ENCODE measurements at places on chromosomes 5 and 9.

GRCh38 chr9:87549791-87550190 lies 52.1 kb downstream of the DAPK1 start:
- DNase-seq, result no peak

DNA sequence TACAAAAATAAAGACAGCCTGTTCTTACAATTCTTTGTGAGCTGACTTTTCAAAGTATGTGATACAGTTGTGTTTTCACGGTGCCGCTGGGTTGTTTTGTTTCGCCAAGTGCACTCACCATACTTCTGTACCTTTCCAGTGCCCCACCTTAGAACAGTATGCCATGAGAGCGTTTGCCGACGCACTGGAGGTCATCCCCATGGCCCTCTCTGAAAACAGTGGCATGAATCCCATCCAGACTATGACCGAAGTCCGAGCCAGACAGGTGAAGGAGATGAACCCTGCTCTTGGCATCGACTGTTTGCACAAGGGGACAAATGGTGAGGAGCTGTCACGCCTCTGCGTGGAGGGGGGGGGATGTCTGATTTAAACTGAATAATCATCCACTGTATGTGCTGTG lies 12.9 kb downstream of the CCT5 start:
- no peak for DNase-seq

GRCh38 chr5:143707806-143708205 lies 104.2 kb upstream of the HMHB1 start:
- peak; percentile 75 for DNase-seq

DNA sequence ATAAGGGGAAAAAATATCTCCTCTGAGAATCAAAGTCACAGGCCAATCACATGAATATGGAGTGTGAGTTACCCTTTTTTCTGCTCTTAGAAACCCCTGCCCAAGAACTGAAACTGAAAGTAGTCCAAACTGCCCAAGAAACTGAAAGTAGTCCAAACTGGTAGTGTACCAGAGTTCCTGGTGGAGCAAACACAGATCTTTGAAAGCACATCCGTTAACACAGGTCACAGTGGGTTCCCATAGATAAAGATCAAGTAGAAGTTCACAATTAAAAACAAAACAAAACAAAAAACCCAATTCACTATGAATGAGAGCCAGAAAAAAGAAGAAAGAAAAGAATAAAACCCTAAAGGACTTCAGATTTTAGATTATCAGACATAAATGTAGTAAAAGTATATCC lies 332.4 kb upstream of the EFNA5 start:
- peak; percentile 47 for DNase-seq

- DNase-seq, result peak; percentile 97
These were observed 59.3 kb upstream of the AFAP1L1 start for GRCh38 chr5:149212198-149212951.

DNA sequence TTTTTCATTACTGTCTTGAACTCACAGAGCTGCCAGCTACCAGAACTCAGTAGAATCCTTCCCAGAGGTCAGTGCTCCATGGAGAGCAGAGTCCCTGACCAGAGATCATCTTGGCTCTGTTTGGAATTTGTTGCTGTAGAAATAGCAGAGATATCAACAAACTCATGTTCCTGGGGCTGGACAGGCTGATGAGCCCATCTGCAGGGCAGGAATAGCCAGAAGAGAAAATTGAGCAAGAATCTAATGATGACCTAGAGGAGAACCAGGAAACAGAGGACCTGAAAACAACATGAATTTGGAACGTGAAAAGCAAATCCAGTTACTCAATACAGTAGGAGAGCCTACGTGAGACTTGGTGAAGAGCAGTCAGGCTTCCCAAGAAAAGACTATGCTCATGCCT lies 437.8 kb downstream of the PLK2 start:
- no peak for DNase-seq

DNA sequence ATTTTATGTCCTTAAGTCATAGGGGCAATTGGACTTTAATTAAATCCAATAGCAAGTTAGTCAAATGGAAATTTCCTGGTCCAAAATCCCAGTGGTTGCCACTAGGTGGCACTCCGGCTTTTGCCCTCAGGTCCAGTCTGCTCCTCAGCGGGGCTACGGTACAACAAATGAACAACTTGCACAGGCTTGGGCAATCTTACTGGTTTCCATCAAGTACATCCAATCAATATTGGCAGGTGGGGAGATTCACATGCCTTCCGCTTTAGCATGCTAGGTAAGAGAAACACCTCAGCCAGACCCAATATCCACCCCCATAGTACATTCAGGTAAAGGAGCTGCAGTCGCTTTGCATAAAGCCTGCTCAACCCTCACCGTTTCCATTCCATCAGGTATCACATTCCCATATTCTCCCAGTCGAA lies 6.3 kb upstream of the MXD3 start:
- peak; percentile 89 for DNase-seq

DNA sequence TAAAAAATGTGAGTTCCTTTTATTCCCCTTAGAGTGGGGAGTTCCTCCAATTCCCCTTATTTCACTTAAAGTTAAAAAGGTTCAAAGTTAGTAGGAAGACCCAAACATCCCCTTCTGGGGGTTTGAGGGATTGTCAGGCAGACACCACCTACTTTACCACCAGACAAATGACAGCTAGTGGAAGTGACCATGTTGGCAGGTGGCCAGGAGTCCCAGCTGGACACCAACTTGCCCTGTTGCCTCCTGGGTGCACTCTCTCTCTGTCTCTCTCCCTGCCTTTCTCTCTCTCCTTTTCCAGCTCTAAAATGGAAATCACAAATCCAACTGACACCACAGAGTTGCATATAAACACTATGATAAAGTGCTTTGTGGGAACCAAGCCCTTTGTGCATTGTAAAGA lies 307.7 kb upstream of the TLE4 start:
- DNase-seq, result no peak

- DNase-seq, result peak; percentile 58
These were observed 15.7 kb downstream of the BDP1 start for GRCh38 chr5:71471193-71471592.

DNA sequence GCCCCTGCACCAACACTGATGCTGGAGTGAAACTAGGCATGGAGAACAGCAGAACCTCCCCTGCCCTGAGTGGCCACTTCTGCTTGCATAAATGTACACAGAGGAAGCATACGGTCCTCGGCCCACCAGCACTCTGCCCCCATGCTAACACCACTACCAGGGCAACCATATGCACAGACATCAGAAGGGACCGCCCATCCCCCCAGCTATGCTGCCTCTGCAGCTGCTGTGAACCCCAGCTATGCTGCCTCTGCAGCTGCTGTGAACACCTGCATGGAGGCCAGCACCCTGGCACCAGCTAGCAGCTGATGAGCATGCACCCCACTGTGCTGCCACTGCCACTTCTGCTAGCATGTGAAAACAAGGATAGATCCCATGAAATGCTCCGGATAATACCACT lies 250.3 kb downstream of the TUSC1 start:
- DNase-seq, result no peak

GRCh38 chr9:88753691-88754367 lies 218.9 kb downstream of the NXNL2 start:
- DNase-seq, result no peak

DNA sequence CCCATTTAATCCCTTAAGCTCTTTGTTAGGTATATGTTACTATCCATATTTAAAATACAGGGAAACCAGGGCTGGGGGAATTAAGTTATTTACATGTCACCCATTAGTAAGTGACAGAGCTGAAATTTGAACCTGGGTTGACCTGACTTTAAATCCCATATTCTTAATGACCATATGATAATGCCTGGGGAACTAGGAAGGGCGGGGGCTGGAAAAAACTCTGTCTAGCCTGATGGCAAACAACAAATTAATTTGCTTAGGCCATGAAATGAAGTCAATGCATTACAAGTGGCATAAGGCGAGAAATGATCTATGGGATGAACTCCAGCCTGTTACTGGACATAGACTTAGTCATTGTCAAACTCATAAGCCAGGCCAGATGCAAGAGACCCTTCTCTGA lies 325.7 kb upstream of the WWC1 start:
- no peak for DNase-seq

DNA sequence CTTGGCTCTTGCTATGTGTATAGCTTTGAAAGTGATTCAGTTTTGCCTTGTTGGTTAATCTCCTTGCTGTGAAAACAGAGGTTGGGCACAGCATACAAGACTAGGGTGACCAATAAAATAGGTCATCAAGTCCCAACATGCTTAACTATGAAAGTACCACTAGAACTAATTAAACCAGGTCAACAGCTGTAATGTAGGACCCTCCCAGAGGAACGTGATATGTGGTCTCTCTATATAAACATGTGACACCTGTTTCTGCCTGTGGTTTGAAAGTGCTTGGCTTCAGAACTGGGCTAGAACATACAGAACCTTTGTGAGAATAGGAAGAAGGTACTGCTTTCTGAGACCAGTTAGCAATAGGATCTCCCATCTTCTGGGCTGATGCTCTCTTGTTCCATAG lies 297.1 kb downstream of the FBXL7 start:
- no peak for DNase-seq

DNA sequence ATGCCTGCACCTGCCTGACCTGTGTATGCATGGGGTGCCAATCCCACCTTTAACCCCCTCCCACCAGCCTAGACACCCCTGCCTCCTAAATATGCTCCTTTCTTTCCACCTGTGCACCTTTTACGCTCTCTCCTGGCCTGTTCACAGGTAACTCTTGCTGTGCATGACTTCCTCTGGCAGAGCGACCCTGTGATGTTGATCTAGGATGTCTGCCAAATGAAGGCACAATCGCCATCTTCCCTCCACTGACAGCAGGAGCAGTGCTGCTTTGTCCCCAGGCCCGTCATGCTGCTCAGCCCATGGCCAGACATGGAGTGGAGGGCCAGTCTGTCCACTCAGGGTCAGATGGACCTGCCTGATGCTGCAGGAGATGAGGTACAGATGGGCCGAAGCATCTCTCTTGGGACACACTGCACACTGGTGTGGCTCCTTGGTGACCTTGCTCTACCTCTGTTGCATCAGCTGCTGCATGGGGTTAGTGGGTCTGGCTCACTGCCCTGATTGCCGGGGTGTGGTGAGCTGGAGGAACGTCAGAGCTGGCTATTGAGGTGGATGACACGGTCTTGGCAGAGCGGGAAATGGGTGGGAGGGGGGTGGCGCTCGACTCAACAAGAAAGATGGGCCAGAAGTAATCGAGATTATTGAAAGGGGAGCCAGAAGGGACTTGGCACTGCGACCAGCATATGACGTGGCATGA lies 101.7 kb upstream of the PITX1 start:
- DNase-seq, result peak; percentile 77

- DNase-seq, result peak; percentile 89
These were observed 222.3 kb downstream of the GLIS3 start for GRCh38 chr9:4077499-4078102.

DNA sequence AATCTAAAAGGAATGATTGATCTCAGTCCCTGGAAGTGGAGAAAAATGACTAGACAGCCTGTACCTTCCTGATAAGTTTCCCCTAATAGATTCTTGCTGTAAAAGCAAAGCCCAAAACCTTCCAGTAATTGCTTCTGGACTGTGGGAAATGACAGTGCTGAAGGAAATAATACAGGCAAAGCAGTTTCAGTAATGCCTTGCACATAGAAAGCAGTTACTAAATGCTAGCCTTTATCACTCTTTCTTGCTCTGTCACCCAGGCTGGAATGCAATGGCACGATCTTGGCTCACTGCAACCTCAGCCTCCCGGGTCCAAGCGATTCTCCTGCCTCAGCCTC lies 50.3 kb downstream of the MAP1B start:
- DNase-seq, result no peak

Data from cardiac fibroblast (primary cell).